Activated CD8-positive, alpha-beta memory T cell treated with anti-CD3 and anti-CD28 coated beads for 4 hours (primary cell): ENCODE measurements at places on chromosomes 6 and 20.

DNA sequence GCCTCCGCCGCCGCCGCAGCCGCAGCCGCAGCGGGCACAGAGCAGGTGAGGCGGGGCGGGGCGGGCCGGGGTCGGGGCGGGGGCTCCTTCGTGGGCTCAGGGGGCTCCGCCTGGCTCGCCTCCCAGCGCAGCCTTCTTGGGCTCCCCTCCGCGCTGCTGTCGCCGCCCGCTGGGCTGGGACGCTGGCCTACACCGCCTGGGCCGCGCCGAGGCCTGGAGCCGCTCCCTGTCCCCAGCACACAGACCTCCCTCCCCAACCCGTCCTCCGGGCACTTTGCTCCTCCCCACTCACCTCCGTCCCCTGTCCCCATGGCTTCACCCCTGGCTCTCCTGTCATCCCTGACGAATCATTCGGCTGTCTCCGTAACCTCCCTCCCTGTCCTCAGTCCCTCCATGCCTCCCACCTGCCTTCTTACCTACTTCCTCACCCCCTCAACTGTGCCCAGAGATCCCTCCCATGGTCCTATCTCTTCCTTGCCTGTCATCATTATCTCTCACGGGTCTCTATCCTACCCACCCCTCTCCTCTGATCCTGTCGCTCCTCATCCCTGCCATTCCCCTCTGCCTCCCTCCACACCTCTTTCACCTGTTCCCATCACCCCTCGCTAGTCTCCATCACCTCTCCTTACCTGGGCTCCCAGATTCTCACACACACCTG lies 512 bp downstream of the TTBK1 start:
- no peak for DNase-seq

GRCh38 chr20:56017560-56017959 lies 12.2 kb upstream of the CBLN4 start:
- DNase-seq: no peak

DNA sequence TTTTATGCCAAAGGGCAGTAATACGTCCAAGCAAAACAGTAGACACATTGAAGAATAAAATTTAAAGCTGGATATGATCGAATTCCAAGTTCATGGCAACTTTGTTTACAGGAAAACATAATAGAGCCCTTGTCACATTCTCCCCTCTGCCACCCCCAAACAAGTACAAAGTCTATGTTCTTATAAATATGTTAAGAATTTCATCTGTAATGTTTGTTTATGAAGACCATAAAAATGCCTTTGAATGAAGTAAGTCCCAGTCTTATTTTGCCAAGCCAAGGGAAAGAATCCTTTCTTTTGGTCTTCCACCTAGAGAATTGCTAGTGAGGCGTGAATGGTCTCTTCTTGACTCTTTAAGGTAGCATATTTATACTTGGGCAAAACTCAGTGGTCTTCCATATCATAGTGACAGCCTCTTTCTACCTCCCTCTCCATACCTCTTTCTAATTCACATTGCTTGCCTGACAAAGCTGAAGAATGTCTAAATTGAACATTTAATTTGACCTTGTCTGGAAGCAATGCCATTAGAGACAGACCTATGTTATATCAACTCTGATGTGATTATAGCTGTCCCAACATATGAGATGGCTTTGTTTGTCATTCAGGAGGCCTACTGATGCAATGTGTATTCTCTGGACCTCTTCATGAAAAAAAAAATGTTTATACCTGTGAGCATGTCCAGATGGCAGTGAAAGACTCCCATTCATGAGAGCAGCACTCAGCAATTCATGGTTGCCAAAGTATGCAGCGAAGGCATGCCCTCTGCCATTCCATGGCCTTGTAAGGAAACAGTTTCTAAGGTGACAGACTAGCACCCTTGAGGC lies 70.6 kb upstream of the CCN2 start:
- no peak for DNase-seq

GRCh38 chr6:30643656-30644055 lies 3.3 kb upstream of the C6orf136 start:
- DNase-seq: no peak

GRCh38 chr20:57710841-57711240 lies 1.0 kb upstream of the PMEPA1 start:
- DNase-seq: no peak

- no peak for DNase-seq
These were observed 311.5 kb downstream of the PLCB1 start for GRCh38 chr20:8443464-8444072.

DNA sequence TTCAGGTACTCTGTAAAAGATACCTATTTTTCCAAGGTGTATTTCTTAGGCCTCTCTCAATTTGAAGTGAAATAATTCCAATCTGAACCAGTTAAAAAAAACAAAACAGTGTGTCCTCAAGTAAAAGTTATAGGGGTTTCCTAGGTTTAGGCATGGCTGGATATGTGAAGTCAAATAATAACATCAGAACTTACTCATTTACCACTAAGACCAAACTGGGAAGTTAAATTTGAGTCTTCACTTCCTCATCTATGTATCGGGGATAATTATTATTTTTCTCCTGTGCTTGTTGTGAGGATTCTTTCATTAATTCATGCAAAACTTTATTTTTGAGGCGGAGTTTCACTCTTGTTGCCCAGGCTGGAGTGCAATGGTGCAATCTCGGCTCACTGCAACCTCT lies 86.2 kb upstream of the PTPRK start:
- no peak for DNase-seq

DNA sequence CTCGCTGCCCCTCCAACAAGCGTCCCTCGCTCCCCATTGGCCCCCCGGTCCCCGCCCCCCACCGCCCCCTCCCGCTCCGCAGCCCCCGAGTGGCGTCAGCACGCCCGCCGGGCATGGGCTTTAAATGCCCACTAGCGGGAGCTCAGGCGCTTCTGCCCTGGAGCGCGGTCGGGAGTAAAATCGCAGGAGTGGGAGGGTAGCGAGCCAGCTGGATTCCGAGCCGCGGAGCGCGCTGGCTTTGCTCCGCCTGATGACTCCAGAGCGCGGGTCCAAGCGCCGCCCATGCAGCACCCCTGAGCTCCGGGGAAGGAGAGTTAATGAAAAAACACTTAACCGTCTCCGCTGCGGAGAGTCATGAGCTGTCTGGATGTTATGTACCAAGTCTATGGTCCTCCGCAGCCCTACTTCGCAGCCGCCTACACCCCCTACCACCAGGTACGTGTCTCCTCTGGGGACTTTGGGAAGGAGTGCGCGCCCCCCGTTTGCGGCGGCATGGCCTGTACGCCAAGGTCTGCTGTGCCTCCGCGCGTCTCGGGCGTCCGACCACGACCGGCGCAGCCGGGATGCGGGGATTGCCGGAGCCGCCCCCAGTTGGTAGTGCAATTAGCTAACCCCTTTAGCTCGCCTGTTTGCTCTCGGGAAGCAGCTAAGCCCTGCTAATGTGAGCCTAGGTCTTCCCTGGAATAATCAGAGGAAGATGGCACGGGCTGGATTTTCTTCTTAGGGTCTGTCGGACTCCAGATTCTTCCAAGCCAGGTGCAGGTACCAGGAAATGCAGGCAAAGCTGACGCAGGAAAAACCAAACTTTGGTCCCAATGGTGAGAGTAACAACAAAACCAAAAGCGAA lies at the start of gene VGLL2:
Gene VGLL2 (plus strand): TSS at position 149 of the 847 bp plus-strand sequence. CDS start 206 bp downstream, at position 355.
- DNase-seq: no peak

DNA sequence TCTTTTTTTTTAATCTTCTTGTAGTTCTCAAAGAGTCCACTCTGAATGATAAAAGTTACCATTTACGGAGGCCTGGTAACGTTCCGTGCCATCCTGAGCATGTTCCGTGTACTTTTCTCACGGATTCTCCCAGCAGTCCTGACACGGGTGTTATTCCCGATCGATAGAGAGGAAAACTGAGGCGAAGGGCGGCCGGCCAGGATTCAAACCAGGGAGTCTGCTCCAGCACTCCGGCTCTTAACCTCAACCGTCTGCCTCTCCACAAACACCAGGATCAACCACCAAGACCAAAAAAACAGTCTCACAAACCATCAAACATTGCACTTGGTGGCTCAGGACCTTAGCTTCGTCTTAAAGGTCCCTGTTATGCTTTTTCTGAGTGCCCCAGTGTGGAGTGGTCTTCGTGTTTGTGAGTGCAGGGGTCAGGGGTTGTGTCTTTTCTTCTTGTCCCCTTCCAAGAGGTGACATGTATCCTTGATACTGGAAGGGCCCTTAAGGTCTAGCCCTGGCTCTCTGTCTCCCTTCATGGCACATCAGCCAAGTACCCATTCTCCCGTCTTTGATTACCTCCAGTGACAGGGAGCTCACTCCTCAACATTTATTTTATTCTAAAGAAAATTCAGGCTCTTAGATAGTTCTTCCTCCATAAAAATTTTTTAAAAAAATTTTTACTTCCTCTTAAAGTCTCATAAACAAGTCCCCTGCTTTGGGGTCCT lies 35.1 kb downstream of the SRC start:
- no peak for DNase-seq

GRCh38 chr6:36577301-36577700 lies 16.9 kb upstream of the SRSF3 start:
- no peak for DNase-seq

- no peak for DNase-seq
These were observed 213.9 kb downstream of the UNC5CL start for GRCh38 chr6:40825102-40825501.

- no peak for DNase-seq
These were observed 2.1 kb downstream of the RPS21 start for GRCh38 chr20:62388839-62389600.

- DNase-seq: no peak
These were observed 8.2 kb downstream of the LY86 start for GRCh38 chr6:6596529-6597328.

DNA sequence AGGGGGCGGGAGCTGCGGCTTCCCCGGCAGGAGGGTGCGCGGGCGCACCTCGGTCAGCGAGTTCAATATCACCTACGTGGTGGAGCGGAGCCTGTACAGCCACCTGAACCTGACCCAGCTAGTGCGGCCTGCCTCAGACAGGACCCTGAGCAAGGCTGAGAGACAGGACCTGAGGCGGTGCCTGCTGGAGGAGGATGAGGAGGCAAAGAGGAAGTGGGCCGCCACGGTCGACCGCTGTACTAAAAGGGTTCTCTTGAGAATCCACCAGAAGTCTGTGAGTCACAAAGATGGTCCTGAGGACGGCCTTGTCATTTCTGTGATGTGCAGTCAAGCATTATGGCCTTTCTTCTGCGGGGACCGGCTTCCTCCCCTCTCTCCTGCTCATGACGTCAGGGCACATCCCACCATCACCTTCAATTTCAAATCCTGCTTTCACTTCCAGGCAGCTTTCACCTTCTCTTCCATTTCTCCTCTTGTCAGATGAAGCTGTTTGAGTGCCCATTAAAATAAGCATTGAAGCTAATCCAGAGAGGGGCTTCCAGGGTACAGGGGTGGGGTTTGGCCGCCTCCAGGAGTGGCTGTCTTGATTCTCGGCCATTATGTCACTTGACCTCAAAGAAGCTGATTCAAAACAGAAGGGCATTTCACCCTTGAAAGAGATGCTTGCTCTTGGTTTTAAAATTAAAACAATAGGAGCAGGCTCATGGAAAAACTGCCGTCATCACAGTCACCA lies 177.6 kb downstream of the SASH1 start:
- DNase-seq: no peak

DNA sequence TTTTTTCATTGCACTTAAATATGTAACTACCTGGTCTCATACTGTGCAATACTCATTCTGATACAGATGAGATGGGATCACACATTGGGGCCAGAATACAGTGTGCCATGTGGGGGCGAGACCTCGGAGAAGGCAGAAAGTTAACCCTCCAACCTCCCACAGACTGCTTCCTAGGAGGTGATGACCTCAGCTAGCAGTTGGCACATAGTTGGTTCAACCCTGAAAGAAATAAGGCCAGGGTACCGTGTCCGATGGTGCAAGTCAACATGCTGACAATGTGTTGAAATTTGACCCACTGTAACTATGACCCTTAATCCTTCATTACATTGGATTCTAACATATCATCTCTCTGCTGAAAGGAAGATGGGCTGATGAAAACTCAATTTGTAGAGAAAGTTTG lies 61.9 kb downstream of the GJA10 start:
- DNase-seq: no peak

- DNase-seq: no peak
These were observed 1.5 kb downstream of the ABCC10 start for GRCh38 chr6:43428874-43429273.

DNA sequence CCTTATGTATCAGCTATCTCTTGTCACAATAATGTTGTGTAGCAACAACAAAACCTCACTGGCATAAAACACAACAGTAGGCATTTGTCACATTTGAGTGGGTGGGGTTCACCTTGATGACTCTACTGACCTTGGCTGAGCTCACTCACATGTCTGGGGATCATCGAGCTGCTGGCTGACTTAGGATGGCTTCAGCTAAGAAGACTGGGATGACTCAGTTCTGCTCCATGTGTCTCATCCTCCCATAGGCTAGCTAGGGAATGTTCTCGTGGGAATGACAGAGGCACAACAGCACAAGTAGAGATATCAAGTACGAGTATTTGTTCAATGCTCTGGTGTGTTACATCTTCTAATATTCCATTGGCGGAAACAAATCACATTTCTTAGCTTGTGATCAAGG lies 167.9 kb downstream of the PLCB1 start:
- DNase-seq: no peak

GRCh38 chr6:25883991-25884390 lies 9.9 kb upstream of the SLC17A3 start:
- DNase-seq: no peak

GRCh38 chr6:4185419-4185818 lies 50.0 kb upstream of the ECI2 start:
- DNase-seq: no peak

- no peak for DNase-seq
These were observed 12.8 kb downstream of the MAS1L start for GRCh38 chr6:29474996-29475395.

- peak; percentile 10 for DNase-seq
These were observed 4.7 kb downstream of the GTSF1L start for GRCh38 chr20:43722153-43722505.

DNA sequence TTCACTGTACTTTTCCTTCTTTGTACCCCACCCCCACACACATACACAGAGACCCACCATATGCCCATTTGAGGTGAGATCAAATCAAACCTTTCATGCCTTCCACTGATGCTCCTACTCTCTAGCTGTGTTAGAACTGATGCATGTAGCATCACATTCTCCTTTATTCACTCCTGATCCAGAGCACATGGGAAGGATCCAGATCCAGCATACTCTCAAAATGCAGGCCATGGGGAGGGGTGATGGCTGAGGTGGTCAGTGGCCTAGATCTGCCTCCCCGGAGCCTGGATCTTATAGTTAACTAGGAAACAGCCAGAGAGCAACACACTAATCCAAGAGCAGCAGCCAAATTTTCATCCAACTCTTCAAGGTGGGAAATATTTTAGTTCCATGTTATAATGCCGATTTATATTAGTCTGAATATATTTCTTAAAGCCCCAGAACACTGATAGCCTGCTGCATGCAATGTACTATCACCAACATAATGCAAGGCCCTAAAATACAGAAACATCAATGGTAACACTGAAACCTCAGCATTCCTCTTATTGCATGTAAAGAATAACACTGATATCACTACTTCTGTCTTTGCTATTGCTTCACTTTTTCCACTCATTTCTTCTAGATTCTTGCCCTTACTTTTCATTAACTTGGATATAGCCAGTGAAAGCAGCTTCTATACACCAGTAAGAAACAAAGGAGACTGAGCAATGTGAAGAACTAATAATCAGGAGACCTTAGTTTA lies 126.8 kb upstream of the BEND6 start:
- no peak for DNase-seq
